Cardiac ventricle fibroblast (primary cell): ENCODE measurements at places on chromosomes 4 and X. TPM values are rescaled to one million over a fixed set of nuclear protein-coding genes. Genes with fewer than 3 reads are reported as not detected.

The PLRG1 gene
- total RNA-seq, result 22.7 and 44.3 TPM in 2 replicates

The TMEM150C gene
- 3.2 and 4.2 TPM in 2 replicates for total RNA-seq

The BANK1 gene
- total RNA-seq, result 0.05 and 0.06 TPM in 2 replicates

The HPSE gene
- 4.1 and 4.5 TPM in 2 replicates for total RNA-seq

The RHOXF2B gene
- total RNA-seq, result not detected in 2 replicates

The WAS gene
- total RNA-seq, result 1.1 and 1.6 TPM in 2 replicates

The ANXA3 gene
- 0.83 TPM in 1 of 2 replicates, not detected in the other for total RNA-seq
